Left kidney (tissue), 8 donors: ENCODE measurements at places on chromosomes 16 and 17.
A peak's percentile ranks its signal among the peaks of the same experiment; 100 is the strongest.

- DNase-seq, result no peak
These were observed 3.5 kb downstream of the CTNS start for GRCh38 chr17:3639981-3640596.

- DNase-seq, result no peak
These were observed 3.8 kb upstream of the TLCD2 start for GRCh38 chr17:1713878-1714426.

DNA sequence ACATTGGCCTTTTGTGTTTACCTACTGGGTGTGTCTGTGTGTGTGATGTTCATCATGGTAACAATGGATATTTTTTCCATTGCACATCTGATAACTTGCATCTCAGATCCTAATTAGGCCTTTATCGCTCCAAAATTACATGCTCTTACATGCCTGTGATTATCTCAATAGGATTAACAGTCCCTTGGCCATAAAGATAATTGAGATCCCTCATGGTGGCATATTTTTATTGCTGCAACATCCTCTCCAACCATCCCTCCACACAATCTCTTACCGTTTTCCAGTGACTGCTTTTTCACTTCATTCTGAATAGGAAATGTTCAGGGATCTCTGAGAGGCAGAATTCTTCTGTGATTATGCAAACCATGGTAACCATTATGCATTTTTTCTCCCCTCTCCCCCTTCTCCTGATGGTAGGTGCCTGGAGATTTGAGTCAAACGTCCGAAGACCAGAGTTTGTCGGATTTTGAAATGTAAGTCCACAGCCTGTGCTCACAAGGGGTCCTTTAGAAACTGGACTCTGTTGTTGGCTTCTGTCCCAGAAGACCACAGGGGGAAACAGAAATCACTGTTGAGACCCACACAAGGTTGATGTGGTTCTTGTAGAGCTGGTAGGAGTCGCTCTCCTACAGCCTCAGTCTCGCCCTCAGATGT lies 405.5 kb downstream of the CPPED1 start:
- DNase-seq, result no peak

DNA sequence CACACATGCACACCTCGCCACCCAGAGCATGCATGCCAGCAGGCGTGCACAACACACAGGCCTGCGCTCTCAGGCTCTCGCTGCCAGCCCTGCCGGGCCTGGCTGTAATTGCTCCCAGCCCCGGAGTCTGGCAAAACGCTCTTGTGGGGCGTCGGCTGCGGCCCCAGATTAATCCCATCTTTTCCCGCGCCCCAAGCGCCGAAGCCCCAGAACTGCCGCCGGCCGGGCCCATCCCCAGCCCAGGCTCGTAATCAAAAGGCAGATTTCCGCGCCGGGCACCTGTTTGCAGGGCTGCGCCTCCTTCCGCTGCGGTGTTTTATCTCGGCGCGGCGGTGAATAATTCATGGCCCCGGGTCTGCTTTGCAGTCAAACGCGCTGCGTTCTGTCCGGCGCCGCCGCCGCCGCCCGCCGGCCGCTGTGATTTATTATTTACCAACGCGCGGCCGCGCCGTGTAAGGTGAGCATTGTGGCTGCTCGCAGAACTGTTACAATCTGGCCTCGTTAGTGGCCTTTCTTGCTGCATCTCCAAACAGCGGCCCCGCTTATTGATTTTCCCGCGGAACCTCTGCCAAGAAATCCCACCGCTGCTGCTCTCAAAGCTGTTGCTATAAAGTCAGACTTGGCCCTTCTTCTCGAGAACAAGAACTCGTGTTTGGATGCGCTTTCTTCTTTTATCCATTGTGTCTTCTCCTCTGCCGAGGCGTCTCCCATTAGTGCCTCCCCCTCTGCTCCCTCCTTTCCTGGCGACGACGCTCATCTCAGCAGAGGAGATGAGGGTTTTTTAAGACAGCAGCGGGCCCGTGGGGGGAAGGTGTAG lies 126.1 kb downstream of the IRX5 start:
- DNase-seq, result peak; percentile 50

GRCh38 chr17:82524540-82524939 lies 5.0 kb downstream of the FOXK2 start:
- no peak for DNase-seq

DNA sequence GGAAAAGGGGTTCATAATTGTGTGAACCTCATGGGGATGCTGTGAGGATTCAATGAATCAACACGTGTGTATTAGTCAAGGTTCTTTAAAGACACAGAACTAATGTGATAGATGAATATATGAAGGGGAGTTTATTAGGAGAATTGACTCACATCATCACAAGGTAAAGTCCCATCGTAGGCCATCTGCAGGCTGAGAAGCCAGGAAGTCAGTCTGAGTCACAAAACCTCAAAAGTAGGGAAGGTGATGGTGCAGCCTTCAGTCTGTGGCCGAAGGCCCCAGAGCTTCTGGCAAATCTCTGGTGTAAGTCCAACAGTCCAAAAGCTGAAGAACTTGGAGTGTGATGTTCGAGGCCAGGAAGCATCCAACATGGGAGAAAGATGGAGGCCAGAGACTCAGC lies 413.4 kb downstream of the CDH13 start:
- DNase-seq, result no peak

GRCh38 chr17:43360376-43360738 lies 38.4 kb upstream of the ARL4D start:
- DNase-seq, result peak; percentile 48

DNA sequence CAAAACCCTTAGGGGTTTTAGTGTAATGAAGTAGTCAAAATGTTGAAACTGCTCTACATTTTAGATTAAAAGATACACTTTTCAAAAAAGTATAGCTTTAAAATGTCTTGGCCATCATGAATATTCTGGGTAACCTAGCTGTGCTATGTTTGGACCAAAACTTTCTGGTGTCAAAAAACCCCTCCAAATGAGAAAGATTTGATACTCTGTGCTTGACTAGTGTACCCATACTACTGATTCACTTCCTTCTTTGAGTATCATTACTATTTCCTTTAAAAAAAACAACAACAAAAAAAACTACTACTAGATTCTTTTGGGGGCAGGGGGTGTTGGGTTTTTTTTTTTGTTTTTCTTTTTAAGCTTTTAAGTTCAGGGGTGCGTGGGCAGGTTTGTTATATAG lies 37.3 kb downstream of the PTRH2 start:
- no peak for DNase-seq
